ENCODE measurements at places on chromosomes 13 and 19.

- DNase-seq = no peak
These were observed 2.6 kb downstream of the PPP5C start for GRCh38 chr19:46349311-46349993.

DNA sequence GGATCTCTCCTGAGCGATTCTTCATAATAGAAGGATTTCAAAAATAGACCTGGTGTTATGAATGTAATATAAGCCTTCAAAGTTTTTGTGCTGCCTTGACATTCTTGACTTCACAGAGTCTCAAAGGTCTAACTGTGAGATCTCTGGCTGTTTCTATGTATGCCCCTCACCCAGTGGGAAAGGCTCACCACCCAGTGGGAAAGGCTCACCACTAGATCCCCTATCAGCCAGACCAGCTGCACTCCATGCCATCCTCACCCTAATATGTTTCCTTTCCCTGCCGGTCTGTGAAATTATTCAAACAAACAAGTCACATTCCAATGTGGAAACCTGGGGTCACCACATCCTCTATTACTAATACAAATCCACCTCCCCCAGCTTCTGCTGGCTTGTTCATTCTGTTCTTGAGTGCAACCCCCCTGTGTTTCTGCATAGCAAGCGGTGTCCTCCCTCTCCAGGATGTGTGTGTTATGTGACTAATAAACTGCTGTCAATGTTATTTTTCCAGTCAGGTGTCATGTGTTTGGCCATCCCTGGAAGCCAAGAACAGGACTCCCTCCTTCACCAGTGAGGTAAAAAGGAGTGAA lies 13.8 kb upstream of the SLITRK1 start:
- DNase-seq = no peak

DNA sequence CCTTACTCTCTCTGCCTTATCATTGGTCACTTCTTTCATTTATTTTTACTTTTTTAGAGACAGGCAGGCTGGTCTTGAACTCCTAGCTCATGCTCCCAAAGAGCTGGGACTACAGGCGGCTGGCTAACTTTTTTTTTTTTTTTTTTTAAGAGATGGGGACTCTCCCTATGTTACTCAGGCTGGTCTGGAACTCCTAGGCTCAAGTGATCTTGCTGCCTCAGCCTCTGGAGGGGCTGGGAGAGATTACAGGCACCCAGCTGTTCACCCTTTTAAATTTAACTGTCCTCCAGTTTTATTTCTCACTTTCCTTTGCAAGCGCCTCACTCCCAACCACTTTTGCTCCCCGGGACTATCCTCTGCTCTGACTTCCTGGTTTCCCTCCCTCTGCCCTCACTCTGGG lies 5.6 kb upstream of the CLDN10 start:
- no peak for DNase-seq

GRCh38 chr19:16525751-16526481 lies 16.3 kb downstream of the CHERP start:
- DNase-seq = no peak

GRCh38 chr19:7257148-7258040 lies 36.8 kb downstream of the INSR start:
- DNase-seq = no peak

DNA sequence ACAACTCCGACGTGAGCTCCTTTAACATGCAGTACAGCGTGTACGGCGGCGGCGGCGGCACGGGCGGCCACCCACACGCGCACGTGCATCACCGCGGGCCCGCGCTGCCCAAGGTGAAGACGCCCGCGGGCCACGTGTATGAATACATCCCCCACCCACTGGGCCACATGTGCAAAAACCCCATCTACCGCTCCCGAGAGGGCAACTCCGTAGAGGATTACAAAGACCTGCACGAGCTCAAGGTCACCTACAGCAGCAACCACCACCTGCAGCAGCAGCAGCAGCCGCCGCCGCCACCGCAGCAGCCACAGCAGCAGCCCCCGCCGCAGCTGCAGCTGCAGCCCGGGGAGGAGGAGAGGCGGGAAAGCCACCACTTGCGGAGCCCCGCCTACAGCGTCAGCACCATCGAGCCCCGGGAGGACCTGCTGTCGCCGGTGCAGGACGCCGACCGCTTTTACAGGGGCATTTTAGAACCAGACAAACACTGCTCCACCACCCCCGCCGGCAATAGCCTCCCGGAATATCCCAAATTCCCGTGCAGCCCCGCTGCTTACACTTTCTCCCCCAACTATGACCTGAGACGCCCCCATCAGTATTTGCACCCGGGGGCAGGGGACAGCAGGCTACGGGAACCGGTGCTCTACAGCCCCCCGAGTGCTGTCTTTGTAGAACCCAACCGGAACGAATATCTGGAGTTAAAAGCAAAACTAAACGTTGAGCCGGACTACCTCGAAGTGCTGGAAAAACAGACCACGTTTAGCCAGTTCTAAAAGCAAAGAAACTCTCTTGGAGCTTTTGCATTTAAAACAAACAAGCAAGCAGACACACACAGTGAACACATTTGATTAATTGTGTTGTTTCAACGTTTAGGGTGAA lies 6.6 kb downstream of the SLITRK5 start:
- DNase-seq = no peak

DNA sequence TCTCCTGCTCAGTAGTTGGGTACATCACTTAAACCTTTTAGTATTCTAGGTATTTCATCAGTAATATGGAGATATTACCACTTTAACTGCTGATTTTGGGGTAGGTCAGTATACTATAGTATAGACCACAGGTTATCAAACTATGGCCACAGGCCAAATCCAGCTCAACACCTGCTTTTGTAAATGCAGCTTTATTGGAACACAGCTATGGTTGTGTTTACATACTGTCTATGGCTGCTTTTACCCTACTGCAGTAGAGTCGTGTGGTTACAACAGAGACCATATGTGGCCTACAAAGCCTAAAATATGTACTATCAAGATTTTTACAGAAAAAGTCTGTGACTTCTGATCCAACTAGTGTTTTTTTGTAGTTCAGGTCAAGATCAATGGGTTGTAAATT lies 10.3 kb downstream of the COG6 start:
- no peak for DNase-seq

DNA sequence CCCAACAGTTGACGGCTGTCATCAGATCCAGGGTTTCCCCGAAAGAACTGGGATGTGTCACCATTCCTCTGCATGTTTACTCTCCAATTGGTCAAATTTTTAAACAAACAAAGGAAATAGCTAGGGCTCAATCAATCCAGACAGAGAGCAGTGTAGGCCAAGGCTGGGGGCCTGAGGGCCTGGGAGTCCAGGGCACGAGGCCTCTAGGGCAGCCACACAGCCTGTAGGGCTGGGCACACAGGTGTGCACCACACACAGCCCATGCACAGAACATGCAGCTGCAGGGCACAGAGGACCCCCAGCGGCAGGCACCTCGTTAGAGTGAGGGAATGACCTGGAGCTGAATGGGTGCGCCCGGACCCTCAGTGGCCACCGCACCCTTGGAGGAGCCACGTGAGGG lies 9.5 kb downstream of the MIER2 start:
- no peak for DNase-seq
